CD4-positive, alpha-beta T cell (primary cell): ENCODE measurements at places on chromosomes 7 and 10.

GRCh38 chr10:120516426-120516825, 59.4 kb downstream of the PLPP4 start:
- no peak for DNase-seq

- DNase-seq: no peak
Measured at GRCh38 chr10:25604591-25604990, 329.4 kb upstream of the MYO3A start.

GRCh38 chr10:132575320-132576201, 38.0 kb downstream of the INPP5A start:
- DNase-seq: no peak

DNA sequence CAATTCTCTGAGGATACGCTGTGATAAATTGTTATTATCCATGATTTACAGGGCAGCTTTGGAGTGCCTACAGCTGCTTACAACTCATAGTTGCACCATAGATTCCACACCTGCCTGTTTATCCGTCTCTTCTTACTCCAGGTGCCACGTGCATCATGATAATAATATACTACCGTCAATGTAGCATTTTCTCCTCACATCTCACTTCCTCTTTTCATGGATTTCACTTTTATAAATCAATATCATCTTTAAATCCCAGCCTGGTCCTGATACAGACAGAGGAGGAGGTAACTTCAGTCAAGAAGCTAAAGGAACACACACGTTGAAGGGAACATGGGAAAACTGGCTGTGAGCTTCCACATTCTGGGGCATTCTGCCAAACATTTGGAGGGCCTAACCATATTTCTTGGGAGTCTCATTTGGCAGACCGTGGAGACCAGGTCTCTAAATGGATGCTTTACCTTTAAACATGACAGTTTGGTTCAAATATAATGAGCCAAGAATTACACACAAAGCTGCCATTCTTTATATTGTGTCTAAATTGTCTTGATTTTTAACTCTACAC, 2.4 kb downstream of the CH25H start:
- no peak for DNase-seq

GRCh38 chr7:141700848-141701371, 1.1 kb downstream of the DENND11 start:
- no peak for DNase-seq

DNA sequence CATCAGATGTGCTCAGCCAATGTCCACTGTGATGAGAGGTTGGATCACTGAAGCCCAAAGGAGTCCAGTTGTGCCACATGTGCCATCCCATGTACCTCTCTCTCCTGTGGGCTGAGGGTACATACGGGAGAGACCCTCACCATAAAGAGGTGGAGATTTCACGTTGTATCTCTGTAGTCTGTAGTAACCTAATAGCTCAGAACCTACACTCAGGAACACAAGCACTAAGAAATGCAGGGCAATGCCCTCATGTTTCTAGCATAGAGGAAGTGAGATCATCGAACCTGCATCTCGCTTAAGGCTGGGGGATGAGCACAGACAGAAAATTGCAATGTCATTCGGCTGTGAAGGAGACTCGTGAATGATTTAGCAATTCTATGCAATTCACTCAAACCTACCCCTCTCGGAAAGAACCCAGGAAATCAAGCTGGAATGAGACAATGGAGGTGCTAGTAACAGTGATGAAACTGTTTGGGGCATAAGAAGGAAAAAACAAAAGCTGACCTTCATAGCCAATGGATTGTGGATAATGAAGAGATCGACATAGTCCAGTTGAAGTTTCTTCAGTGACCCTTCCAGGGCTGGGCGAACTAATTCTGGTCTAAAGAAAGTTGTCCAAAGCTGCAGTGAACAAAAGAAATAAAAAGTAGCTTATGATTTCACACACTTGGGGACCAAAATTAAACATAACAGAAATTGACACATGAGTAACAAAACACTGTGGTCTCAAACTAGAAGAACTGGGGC, 80.3 kb upstream of the UCN3 start:
- DNase-seq: peak; percentile 54

DNA sequence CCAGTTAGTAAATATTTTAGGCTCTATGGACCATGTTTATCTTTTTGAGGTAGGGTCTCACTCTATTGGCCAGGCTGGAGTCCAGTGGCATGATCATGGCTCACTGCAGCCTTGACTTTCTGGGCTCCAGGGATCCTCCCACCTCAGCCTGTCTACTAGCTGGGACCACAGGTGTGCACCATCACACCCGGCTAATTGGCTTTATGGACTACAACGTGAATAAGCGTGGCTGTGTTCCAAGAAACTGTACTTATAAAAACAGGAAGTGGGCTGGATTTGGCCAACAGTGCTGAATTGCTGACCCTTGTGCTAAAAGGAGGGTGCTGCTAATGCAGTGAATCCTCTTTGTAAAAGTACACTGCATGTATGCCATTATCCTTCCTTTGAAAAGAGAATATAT, 111.7 kb upstream of the CDK13 start:
- DNase-seq: no peak

DNA sequence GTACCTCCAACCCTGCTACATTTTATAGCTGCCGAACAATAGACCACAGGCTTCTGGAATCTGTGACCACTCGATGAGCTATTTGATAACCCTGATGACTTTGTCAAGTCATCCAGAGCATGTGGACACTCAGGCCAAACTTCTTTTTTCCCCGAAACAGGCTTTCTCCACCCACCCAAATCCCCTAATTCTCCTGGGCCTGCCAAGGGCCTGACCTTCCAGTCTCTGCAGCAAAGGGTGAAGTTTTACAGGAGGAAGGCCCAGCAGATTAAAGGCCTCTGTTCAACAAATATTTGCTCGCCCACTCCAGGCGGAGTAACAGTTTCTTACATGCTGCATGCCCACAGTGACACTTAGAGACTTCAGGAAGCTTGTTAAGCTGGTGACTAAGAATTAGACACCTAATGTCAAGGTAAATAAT, 2.0 kb downstream of the JCAD start:
- DNase-seq: no peak

- no peak for DNase-seq
Measured at GRCh38 chr7:103691291-103691690, 245.3 kb upstream of the SLC26A5 start.

DNA sequence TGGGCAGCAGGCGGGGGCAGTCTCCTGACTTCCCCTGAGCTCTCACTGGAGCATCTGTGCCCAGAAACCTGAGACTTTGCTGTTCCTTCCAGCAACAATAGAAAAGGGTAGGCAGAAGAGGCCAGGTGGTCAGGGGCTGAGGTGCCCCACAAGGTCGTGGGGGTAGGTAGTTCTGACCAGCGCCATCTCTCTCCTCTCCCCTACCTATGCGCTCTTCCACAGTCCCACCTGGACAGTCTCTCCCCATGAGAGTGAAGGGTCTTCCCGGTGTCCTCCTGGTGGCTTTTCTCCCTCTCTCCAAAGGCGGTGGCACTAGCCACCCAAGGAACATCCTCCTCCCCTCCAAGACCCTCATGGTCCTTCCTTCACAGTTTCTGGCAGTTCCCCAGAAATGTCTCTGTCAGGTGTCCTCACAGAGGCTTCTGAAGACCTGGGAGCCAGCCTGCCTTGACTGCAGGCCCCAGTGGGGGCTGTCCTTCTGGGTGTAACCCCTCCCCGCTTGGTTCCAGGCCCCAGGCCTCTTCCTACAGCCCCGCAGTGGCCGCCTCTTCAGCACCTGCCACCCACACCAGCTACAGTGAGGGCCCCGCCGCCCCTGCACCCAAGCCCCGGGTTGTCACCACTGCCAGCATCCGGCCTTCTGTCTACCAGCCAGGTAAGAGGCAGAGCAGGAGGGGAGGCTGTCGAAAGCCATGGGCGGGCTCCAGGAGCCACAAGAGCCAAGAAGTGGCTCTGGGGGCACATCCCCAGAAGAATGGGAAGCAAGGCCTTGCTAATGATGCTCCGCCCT, 41.3 kb downstream of the LDB3 start:
- no peak for DNase-seq

- DNase-seq: no peak
Measured at GRCh38 chr10:130568246-130568645, 432.1 kb downstream of the GLRX3 start.

DNA sequence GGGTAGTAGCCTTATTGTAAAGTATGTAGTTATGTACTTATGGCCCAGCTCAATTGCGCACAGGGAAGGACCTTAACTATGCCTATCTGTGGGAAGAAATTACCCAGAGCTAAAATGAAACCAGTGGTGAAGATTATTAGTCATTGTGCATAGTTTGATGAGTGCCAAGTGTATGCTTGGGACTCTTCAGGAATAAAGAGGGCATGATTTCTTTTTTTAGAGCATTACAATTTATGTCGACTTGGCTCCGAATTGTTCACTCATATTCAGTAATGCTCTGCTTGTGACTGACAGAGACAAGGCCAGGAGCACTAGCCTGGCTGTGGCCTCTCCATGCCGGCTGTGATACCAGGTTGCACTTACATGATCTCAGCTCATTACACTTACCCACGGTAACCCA, 269.5 kb downstream of the TRIL start:
- DNase-seq: no peak
